ENCODE measurements at places on chromosomes 7 and 10.

DNA sequence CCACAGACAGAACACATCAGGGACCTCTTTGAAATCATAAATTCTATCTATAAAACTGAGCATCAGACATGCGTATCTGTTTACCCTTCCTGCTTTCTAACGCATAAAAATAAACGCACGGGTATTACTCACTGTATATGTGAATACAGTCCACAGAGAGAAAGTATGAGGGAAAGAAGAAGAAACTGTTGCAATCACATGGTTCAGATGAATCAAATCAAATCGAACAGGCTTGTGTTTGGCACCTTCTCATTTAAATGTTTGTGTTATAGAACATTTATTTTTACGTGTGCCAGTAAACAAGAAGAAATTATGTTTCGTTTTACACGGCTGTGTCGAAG is 322.0 kb downstream of the FRMD4A start:
- DNase-seq, result peak; percentile 19

GRCh38 chr10:104614245-104614831 is 26.8 kb upstream of the SORCS3 start:
- DNase-seq, result peak; percentile 28

DNA sequence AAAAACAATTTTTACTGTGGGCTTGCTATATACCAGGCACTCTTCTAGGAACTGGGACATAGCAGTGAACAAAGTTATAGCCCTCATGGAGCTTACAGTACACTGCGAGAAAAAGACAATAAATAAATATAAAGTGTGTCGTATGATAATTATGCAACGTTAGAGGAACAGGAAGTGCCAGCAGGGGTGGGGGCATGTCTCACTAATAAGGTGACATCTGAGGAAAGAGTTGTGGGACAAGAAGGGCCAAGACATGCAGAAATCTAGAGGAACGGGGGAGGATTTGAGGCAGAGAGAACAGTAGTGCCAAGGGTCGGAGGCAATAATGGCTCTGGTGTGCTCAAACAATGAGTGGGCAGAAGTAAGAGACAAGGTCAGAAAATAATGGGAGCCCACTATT is 52.8 kb downstream of the LMBR1 start:
- DNase-seq, result no peak

GRCh38 chr7:50196719-50197118 is 103.7 kb upstream of the ZPBP start:
- no peak for DNase-seq

GRCh38 chr7:28956608-28957063 is 1.5 kb downstream of the TRIL start:
- DNase-seq, result peak; percentile 12
